ENCODE measurements at places on chromosomes 11 and 22.

GRCh38 chr11:132451942-132452601 lies 1080.2 kb downstream of the OPCML start:
- no peak for DNase-seq

DNA sequence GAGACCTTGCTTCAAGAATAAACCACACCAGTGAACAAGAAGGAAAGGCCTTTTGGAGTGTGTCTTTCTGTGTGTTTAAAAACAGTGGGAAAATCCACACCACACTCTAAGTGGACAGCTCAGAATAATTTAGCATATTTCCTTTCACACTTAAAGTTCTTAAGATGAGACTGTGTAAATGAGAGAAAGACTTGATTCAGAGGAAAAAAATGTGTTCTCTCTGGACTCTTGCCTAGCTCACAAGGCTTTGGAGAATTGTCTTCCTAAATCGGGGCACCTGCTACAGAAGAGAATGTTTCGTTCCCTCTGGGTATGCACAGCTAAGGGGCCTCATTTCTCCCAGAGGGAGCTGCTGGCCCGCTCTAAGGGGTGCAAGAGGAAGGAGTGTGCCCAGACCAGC lies 28.4 kb upstream of the CRTAM start:
- no peak for DNase-seq

- DNase-seq = no peak
These were observed 158.6 kb downstream of the KIRREL3 start for GRCh38 chr11:126841999-126842398.

DNA sequence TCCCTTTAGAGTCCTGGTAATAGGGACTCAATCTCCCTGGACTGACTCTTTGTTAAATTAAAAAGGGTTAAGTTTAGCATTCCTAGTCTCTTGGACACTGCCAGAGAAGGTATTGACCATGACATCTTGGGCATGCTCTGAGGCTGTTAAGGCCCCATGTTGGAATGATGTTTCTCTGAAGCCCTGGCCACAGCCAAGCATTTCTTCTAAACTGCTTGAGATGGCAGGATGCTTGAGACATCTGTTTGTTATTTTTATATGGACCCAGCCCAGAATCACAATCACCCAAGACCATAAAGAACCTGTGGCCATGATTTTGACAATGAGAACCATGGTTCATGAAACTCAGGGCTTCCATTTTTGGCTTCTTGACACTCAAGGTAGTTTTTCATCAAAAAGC lies 5.5 kb upstream of the ANKK1 start:
- no peak for DNase-seq

DNA sequence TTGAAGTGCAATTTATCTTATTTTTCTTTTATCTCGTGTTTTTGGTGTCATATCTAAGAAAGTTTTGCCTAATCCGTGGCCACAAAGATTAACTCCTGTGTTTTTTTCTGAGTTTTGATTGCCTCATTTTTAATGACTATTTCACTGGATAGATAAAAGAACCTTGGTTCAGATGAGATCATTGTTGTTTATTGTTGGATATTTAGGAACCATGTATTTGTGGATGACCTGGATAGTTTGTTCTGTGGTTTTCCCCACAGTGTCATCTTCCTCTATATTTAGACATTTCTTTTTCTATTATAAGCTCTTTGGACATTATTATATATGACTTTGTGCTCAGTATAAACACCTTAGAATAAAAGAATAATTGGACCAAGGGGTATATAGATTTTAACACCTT lies 37.2 kb downstream of the PPP6R3 start:
- no peak for DNase-seq

- DNase-seq = no peak
These were observed 93.6 kb upstream of the ISX start for GRCh38 chr22:34972191-34972897.

DNA sequence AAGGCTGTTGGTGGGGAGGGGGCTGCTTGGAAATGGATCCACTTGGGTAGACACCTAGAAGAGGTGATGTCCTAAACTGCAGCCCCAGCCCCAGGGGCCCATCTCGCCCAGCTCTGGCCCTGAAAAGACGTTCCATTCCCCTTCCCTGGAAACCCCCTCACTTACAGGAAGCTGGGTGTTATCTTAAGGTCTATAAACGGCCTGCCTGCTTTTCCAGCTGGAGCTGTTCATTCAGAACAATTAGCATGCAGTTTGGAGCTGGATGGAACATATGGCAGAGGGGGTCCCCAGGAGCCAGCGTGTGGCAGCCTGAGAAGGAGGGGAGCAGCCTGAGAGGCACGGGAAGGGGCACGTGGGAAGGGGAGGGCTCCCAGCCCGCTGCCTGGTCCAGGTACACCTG lies 139.6 kb downstream of the PKNOX2 start:
- no peak for DNase-seq

GRCh38 chr11:12864316-12865156 lies 144.6 kb upstream of the RASSF10 start:
- peak; percentile 52 for DNase-seq

- peak; percentile 50 for DNase-seq
These were observed 1.4 kb upstream of the MUC2 start for GRCh38 chr11:1073261-1073724.

Measured in ELR (cell line).